ENCODE measurements at places on chromosomes 3 and 15.

- no peaks in the 10 kb centered on the region for H3K4me1 ChIP-seq
- no peaks in the 10 kb centered on the region for H3K36me3 ChIP-seq
- no peak overlapping the region for H3K27ac ChIP-seq
- no peak for DNase-seq
Observed at GRCh38 chr15:51322621-51323296, 15.6 kb downstream of the CYP19A1 start.

DNA sequence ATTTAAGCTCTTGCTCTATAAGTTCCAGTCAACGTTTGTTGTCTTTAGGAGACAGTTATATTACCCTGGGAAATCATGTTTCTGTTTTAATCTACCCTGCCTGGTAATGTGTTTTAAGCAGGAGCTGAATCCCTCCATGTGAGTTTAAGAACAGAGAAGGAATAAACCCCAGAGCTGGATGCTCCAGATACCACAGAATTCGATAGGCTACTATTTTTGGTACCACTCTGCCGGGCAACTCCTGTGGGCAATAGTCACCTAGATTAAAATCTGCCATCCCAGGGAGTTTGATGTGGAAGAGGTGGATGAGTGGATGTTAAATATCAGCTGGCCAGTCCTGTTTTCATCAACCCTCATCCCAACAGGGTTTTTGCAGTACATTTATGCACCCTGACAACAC is 20.4 kb downstream of the NUDT16 start:
- peaks cover 3% of the 10 kb centered on the region for H3K36me3 ChIP-seq
- DNase-seq, result no peak
- peaks cover 2% of the 10 kb centered on the region for H3K4me1 ChIP-seq
- peaks cover 7% of the 10 kb centered on the region for H3K27me3 ChIP-seq
- no peak overlapping the region for H3K27ac ChIP-seq

- DNase-seq, result no peak
- H3K27me3 ChIP-seq, result no peaks in the 10 kb centered on the region
- H3K4me3 ChIP-seq, result no peak overlapping the region
- H3K27ac ChIP-seq, result no peak overlapping the region
- no peaks in the 10 kb centered on the region for H3K36me3 ChIP-seq
Observed at GRCh38 chr3:179812096-179812382, 159.2 kb downstream of the USP13 start.

DNA sequence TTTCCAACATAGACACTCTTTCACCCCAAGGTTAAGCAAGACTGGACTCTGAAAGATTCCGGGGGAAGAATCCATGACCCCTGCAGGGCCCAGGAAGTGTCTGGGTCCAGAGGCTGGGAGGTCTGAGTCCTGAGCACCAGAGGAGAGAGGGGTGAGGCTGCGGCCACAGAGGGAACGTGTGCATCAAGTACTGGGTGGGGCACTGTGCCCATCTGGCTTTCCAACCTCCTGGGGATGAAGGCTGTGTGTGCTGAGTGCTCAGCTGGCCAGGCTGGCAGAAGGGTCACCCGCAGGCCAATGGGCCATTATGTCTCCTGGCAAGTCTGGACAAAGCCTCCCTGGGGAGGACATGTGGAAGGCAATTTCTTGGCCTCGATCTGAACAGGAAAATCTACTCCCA is 3.3 kb downstream of the CHRNA3 start:
- H3K4me3 ChIP-seq, result no peak overlapping the region
- H3K27me3 ChIP-seq, result peaks cover 32% of the 10 kb centered on the region
- no peak for DNase-seq
- H3K36me3 ChIP-seq, result no peaks in the 10 kb centered on the region
- no peak overlapping the region for H3K27ac ChIP-seq

GRCh38 chr3:105608623-105609022 is 241.9 kb downstream of the ALCAM start:
- H3K27me3 ChIP-seq, result no peaks in the 10 kb centered on the region
- H3K4me1 ChIP-seq, result no peaks in the 10 kb centered on the region
- H3K36me3 ChIP-seq, result no peaks in the 10 kb centered on the region
- no peak overlapping the region for H3K27ac ChIP-seq
- no peak overlapping the region for H3K4me3 ChIP-seq

GRCh38 chr3:128323206-128324081 is 143.2 kb downstream of the DNAJB8 start:
- DNase-seq, result no peak
- no peak overlapping the region for H3K4me3 ChIP-seq
- no peaks in the 10 kb centered on the region for H3K36me3 ChIP-seq
- peaks cover 28% of the 10 kb centered on the region for H3K4me1 ChIP-seq
- H3K27ac ChIP-seq, result no peak overlapping the region
- no peaks in the 10 kb centered on the region for H3K27me3 ChIP-seq

DNA sequence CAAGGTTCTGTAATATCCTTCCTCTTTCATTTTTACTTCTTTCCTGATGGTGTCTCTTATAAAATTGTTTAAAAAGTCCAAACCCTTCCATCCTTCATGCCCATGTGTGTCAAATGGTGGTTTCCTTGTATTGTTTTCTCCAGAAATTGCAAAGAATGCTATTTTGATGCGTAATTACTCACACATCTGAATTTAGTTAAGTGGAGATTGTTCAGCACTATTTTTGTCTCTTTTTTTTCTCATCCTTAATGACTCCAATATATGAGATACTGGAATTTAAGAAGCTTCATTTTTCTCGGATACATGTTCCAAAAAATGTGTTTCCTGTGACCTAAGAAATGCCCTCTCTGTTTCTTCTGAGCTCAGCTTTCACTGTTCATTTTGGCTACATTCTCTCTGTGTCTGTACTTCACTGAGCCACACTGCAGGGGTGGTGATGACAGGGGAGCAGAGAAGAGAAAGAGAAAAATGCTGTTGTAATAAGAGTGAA is 799.8 kb downstream of the DIPK2A start:
- no peak overlapping the region for H3K4me3 ChIP-seq
- no peak for DNase-seq
- no peaks in the 10 kb centered on the region for H3K27me3 ChIP-seq
- no peak overlapping the region for H3K27ac ChIP-seq
- no peaks in the 10 kb centered on the region for H3K4me1 ChIP-seq

GRCh38 chr3:14429237-14429636 is 26.8 kb downstream of the SLC6A6 start:
- H3K4me3 ChIP-seq, result no peak overlapping the region
- DNase-seq, result no peak
- peak overlapping the region; percentile 94 for H3K27ac ChIP-seq
- H3K4me1 ChIP-seq, result peaks cover 94% of the 10 kb centered on the region

DNA sequence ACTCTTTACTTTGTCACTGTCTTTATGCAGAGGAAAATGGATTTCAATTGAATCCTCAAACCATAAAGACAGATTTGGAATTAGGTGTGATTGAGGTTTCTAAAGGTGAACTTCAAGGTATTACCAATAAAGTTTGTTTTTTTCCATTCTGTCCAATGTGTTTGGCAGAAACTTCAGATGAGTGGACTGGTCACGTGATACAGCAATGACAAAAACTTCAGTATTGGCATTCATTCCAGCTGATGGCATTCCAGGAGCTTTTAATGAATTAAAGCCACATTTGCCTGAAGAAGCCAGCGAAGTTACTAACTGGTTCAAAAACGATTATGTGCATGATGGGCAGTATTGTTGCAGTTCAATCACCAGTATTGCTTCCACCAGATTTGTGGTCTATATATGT is 4.5 kb upstream of the MASP1 start:
- no peaks in the 10 kb centered on the region for H3K36me3 ChIP-seq
- peaks cover 17% of the 10 kb centered on the region for H3K27me3 ChIP-seq
- no peaks in the 10 kb centered on the region for H3K4me1 ChIP-seq
- no peak for DNase-seq
- H3K27ac ChIP-seq, result no peak overlapping the region

DNA sequence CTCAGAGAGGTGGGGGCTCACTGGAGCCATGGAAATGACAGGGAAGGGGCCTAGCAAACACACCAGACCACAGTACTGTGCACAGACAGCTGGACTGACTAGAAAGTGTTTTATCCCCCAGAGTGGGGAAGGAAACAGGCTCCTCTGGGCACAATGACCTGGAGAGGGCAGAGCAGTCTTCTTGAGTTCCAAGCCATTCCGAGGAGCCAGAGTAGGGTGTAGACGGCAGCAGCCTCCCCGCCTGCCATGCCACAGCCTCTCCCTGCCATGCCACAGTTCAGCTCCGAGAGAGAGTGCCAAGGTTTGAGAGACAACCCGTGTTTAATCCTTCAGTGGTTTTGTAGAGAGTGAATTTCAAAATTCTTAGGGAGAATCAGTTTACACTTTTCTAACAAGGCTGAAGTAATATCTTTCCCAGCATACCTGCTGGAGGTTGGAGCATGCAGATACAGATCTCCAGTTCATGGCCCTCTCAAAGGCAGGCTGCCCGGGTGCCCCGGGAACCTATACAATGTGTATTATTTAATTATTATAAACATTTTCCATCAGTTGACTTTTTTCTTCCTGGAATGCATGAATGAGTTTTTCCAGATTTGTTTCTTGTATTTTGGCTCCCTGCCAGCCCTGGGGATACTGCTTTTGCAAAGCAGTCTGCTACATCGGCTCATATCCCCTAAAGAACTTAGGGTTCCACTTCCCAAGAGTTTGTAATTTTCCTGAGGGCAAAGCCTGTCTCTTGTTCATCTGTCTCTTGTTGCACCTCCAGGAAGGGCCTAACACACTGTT is 3.2 kb downstream of the PODXL2 start:
- H3K27me3 ChIP-seq, result peaks cover 32% of the 10 kb centered on the region
- no peak overlapping the region for H3K4me3 ChIP-seq
- H3K27ac ChIP-seq, result no peak overlapping the region
- H3K4me1 ChIP-seq, result peaks cover 15% of the 10 kb centered on the region
- H3K36me3 ChIP-seq, result peaks cover 2% of the 10 kb centered on the region
- DNase-seq, result no peak

DNA sequence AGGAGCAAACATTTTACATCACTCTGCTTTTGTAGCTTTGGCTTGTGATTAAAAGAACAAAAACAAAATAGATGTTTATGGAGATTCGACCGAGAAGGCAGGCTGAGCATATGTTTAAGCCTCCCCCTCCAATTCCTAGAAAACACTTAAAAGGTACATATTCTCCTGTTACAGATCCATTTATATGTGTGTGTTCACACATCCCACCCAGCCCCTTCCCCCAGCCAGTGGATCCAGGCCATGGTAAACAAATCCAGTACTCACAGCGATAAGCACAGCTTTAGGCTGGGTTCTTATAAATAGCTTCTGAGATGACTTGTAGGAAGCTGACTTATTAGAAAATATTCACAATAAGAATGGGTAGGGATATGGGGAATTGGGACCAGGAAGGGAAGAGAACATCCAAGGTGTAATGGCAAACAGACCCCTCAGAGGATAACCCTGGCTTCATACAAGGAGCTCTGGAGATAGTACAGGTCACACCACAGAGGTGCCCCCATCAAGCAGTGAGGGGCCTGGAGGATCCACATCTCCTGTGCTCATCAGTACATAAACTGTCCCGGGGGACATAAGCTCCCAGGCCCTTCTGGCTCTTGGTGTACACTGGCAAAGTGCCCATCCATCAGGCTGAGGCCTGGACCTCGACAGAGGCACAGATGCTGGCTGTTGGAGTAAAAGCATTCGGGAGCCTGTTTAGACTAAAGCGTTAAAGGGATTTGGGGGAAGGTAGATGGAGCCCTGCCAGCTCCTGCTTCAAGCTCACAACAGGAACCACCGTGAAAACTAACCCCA is 70.0 kb upstream of the UBE2E1 start:
- peaks cover 12% of the 10 kb centered on the region for H3K4me1 ChIP-seq
- no peak for DNase-seq
- H3K27me3 ChIP-seq, result peaks cover 3% of the 10 kb centered on the region
- no peak overlapping the region for H3K27ac ChIP-seq

All from activated CD8-positive, alpha-beta T cell treated with anti-CD3 and anti-CD28 coated beads for 36 hours (primary cell).